Chondrocyte (in vitro differentiated cells): ENCODE measurements at places on chromosomes 3 and 15. TPM values are rescaled to one million over a fixed set of nuclear protein-coding genes. Genes with fewer than 3 reads are reported as not detected.

DNA sequence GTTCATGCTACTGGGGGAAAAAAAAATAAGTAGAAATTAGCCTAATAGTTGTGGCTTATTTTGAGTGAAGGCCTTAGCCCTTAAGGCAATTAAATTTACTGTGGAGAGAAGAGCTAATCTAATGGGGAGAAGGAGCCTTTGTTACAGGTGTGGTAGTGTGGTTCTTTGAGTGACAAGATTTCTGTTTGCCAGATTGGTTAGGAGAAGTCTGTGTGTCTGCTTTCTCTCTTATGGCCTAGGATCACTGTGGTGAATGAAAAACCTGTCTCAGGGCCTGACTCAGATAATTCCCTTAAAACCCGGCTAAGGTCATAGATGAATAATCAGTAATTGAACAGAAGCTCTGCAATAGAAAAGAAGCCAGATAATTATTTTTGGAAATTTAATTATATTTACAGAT lies 27.0 kb downstream of the OPA1 start:
- H3K36me3 ChIP-seq, result peaks cover 14% of the 10 kb centered on the region
- DNase-seq, result no peak
- peaks cover 5% of the 10 kb centered on the region for H3K4me1 ChIP-seq

- peaks cover 21% of the 10 kb centered on the region for H3K4me1 ChIP-seq
- no peak overlapping the region for H3K27ac ChIP-seq
- H3K4me3 ChIP-seq, result no peak overlapping the region
- DNase-seq, result no peak
- H3K27me3 ChIP-seq, result no peaks in the 10 kb centered on the region
These were observed 41.7 kb upstream of the ZBTB38 start for GRCh38 chr3:141326626-141327025.

- H3K27ac ChIP-seq, result no peak overlapping the region
- H3K27me3 ChIP-seq, result peaks cover 15% of the 10 kb centered on the region
- peaks cover 1% of the 10 kb centered on the region for H3K36me3 ChIP-seq
- peaks cover 14% of the 10 kb centered on the region for H3K4me1 ChIP-seq
- DNase-seq, result no peak
These were observed 481 bp downstream of the ADAMTS17 start for GRCh38 chr15:100341239-100341749.

ROBO1 gene
- total RNA-seq, result 43.7 to 67.2 TPM (median 47.1 TPM) in 3 replicates

TERC gene
- 0.99 to 1.4 TPM in 2 of 3 replicates, not detected in the other for total RNA-seq

- no peaks in the 10 kb centered on the region for H3K4me1 ChIP-seq
- peaks cover 22% of the 10 kb centered on the region for H3K27me3 ChIP-seq
- H3K27ac ChIP-seq, result no peak overlapping the region
- no peak for DNase-seq
These were observed 44.8 kb downstream of the LHFPL4 start for GRCh38 chr3:9508781-9509180.

DNA sequence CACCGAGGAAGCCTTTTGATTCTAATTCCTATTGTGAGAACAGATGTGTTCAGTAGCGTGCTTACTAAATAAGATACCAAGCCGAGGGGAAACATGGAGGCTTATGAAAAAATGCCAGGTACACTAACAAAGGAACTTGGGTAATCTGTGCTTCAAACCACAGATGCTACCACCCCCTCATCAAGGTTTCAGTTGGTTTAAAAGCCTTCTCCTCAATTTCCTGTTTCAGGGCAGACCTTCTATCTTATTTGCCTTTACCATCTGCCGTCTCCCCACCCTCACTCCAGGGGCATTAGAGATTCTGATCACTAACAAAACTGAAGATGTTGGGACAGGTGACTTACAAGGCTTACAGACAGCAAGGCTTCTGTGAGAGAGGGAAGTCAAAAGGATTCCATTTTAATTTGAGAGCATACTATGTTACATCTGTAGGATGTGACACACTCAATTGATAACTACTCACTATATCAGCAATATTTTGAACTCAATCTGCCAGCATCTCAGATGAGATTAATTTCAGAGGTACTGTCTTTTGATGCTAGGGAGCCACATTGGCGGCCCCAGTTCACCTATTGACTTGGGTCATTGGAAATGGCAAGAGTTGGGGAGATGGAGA lies 60.6 kb upstream of the PLCL2 start:
- DNase-seq, result no peak
- H3K4me1 ChIP-seq, result no peaks in the 10 kb centered on the region
- no peak overlapping the region for H3K27ac ChIP-seq

DNA sequence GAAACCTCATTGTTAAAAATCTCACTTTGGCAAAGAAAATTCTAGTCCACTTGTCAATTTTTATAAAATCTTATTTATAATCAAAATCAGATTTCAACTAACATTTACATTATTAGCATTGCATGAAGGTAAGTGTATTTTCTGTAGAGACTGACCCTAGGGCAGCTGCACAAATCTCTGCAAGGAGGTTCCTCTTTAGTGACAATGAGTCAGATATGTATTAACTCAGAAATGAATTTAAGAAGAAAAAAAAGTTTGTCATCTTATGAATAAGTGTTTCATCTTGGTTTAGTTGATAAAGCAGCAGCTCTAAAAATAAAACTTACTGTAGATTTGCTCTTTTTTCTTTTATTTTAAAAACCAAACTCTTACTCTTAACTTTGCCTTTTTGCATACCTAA lies 9.0 kb upstream of the GNB4 start:
- no peaks in the 10 kb centered on the region for H3K36me3 ChIP-seq
- H3K4me1 ChIP-seq, result peaks cover 14% of the 10 kb centered on the region
- no peaks in the 10 kb centered on the region for H3K27me3 ChIP-seq
- DNase-seq, result no peak

GRCh38 chr15:44096596-44096995 lies 98.5 kb downstream of the FRMD5 start:
- no peak for DNase-seq
- no peaks in the 10 kb centered on the region for H3K27me3 ChIP-seq
- H3K36me3 ChIP-seq, result no peaks in the 10 kb centered on the region
- peaks cover 16% of the 10 kb centered on the region for H3K4me1 ChIP-seq
- H3K4me3 ChIP-seq, result no peak overlapping the region

DNA sequence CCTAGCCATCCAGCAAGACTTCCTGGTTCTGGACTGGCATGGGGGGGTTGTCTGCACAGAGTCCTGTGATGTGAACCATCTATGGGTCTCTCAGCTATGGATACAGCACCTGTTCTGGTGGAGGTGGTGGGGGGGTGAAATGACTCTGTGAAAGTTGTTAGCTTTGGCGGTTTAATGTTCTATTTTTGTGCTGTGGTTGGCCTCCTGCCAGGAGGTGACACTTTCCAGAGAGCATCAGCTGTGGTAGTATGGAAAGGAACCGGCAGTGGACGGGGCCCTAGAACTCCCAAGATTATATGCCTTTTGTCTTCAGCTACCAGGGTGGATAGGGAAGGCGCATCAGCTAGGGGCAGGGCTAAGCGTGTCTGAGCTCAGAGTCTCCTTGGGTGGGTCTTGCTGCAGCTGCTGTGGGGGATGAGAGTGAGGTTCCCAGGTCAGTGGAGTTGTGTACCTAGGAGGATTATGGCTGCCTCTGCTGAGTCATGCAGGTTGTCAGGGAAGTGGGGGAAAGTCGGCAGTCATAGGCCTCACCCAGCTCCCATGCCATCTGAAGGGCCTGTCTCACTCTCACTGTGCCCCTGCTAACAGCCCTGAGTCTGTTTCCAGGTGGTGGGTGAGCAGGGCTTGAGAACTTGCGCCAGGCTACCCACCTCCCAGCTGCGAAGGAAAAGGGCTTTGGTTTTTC lies 7.1 kb upstream of the LARS2 start:
- no peak overlapping the region for H3K4me3 ChIP-seq
- DNase-seq, result no peak
- peaks cover 6% of the 10 kb centered on the region for H3K27me3 ChIP-seq
- H3K27ac ChIP-seq, result peak overlapping the region; percentile 23
- H3K4me1 ChIP-seq, result peaks cover 11% of the 10 kb centered on the region

- H3K4me3 ChIP-seq, result no peak overlapping the region
- peak; percentile 84 for DNase-seq
- no peaks in the 10 kb centered on the region for H3K27me3 ChIP-seq
- H3K27ac ChIP-seq, result peak overlapping the region; percentile 99
These were observed 16.9 kb downstream of the TMEM43 start for GRCh38 chr3:14141602-14142341.
